ENCODE measurements at places on chromosomes 3 and 15.

DNA sequence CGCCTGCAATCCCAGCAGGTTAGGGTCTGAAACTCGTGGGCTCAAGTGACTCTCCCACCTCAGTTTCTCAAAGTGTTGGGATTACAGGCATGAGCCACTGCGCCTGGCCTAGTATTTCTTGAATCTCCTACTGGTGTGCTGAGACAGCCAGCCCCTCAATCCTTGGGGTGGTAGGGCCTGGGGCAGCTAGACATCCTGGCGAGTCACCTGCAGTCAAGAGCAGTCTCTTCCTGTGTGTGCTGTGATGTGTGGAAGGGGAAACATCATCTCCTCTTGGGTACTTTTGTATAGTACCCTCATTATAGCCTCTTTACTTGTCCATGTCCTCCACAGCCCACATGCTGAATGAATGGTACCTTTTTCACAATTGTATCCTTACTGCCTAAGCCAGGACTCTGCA lies 4.9 kb upstream of the HEXA start:
- no peak for DNase-seq

GRCh38 chr3:42535981-42536784 lies 33.7 kb downstream of the VIPR1 start:
- no peak for DNase-seq

- no peak for DNase-seq
Measured at GRCh38 chr3:117314441-117315150, 605.0 kb downstream of the TUSC7 start.

DNA sequence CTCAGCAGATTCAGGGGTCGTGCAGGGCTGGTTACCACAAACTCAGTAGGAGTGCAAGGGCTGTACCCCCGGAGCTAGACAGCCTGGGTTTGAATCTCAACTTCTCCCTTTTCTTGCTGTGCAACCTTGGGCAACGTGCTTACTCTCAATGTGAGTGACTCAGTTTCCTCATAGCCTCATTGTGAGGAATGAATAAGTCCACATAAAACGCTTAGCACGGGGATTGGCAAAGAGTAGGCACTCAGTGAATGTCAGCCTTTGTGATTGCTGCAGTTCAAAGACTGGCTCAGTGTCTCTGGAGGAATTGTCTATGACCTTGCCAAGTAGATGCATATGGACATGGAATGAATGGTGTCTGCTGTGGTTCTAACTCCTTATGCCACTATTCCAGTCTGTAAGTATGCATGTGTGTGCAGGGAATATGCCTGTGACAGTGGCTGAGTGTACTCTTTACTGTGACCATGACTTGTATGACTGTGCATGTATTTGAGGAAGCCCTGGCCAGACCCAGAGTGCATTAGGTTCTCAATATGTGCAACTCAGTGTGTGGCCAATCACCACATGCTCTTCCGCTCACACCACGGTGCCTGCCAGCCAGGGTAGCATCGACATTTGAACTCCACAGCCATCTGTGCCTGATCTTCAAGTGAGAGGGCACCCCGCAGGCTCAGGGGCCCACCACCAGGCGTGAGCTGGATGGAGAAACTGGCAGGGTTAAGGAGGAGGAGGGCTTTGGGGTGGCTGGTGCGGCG lies 900 bp upstream of the HYAL3 start:
- DNase-seq: peak; percentile 52

- peak; percentile 41 for DNase-seq
Measured at GRCh38 chr15:31489801-31490646, 163.4 kb downstream of the KLF13 start.
